ENCODE measurements at places on chromosomes 1 and 21.
A peak's percentile ranks its signal among the peaks of the same experiment; 100 is the strongest.

DNA sequence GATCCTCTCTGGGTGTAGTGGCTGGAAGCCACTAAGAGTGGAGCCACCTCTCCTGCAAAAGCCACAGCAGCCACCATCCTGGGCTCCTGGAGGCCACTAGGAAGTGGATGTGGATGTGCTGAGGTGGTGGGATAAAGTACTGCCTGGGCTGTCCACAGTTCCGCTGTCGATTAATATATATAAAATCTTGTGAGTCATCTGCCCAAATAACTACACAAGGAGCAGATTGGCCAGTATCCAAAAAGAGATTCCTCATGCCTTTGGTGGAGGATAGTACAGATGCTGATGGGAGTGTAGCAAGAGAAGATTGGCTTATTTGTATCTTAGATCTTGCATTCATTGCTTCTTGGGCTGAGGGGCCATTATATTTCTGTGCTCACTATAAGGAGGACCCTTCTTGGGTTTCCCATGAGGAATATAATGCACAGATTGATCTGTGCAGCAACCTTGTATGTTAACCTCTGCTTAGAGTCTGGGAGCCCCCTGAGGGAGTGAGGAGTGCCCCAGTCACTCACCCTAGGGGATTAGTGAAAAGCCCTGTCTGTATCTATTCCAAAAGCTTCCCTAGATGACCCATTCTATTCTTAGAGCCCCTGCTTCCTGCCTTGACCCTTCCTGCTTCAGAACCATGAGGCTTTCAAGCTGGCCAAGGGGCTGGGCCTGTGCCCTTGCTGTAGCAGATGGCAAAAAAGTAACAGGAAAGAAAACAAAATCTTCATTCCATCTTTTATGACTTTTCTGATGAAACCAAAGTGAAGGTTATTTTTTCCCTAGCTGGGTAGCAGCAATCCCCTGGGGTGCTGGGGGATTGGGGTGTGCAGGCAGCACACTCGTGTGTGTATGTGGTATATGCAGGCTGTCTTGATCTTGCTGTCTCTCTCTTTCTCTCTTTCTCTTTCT lies 31.7 kb downstream of the RCSD1 start:
- DNase-seq = peak; percentile 72

DNA sequence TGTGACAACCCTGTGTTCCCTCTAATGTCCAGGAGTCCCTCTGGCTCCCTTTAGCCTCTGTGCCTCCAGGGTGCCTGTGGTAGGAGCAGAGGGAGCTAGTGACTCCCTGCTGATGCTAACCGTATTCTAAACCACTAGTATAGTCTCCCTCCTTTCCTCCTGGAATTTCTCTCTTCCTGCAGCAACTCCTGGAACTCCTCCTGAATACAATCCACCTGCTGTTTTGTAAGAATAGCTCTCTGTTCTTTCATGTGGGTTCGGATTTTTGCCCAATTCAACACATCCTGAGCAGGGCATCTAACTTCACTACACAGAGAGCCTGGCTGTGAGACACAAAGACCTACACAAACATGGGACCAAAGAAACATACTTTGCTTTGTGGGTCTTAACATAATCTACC lies 107.9 kb downstream of the RUNX1 start:
- DNase-seq = no peak

GRCh38 chr21:25062061-25062460 lies 545.2 kb downstream of the MRPL39 start:
- DNase-seq = no peak

- DNase-seq = no peak
Observed at GRCh38 chr1:45456531-45456930, 34.4 kb downstream of the TESK2 start.

DNA sequence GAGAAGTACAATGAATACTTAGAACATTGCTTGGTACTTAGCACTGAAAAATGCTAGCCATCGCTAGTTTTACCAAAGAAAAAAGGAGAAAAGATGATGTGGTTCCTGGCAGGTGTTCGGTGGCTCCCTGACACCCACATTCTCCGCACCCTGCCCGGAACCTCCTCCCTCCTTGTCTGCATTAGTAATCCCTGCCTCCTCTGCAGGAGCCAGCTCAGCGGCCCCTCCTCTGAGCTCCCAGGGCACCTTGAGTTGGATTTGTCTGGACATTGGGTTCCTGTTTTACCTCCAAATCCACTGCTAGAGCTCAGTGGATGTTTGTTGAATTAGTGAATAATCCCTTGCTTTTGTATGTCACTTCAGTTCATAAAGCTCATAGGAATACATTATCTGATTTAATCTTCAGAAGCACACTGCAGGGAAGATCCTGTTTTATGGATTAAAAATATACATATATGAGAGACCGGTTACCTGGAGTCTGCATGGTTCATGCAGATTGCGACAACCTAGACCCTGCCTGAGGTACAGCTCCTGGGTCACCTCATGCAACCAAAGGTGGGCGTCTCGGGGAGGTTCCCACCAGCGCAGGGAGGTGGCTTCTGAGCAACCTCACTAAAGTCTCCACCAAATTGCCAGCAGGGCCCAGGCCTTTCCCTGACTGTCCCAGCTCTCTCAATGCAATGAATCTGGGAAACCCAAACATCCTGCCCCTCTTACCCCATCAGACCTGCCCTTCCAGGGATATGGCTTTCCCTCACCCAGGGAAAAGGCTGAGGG lies 24.2 kb downstream of the PCAT6 start:
- DNase-seq = no peak
